ENCODE measurements at places on chromosomes 2 and 18. TPM values are rescaled to one million over a fixed set of nuclear protein-coding genes. Genes with fewer than 3 reads are reported as not detected.

Gene TBC1D8
- 17.0 TPM for total RNA-seq

Gene CXCR2
- not detected for total RNA-seq

DNA sequence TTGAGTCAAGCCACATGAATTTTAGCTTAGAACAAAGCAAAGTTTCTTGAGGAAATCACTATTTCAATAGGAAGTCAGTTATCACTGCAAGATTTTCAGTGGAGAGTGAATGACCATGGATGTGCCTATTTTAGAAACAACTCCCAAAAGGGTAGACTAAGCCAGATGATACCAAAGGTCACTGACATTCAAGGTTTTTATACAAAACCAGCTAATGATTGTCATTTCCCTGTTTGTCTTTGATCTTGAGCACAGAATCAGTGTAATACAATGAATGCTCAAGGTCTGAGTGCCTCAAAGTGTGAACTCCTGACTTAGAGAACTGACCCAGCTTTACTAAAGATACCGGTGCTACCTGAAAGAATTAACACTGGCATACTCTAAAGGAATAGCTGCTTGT lies 60.5 kb downstream of the CDH2 start:
- peaks cover 50% of the 10 kb centered on the region for H3K4me1 ChIP-seq
- H3K4me3 ChIP-seq: no peak overlapping the region
- no peaks in the 10 kb centered on the region for H3K27me3 ChIP-seq
- H3K27ac ChIP-seq: no peak overlapping the region
- no peaks in the 10 kb centered on the region for H3K36me3 ChIP-seq
- no peak for DNase-seq

DNA sequence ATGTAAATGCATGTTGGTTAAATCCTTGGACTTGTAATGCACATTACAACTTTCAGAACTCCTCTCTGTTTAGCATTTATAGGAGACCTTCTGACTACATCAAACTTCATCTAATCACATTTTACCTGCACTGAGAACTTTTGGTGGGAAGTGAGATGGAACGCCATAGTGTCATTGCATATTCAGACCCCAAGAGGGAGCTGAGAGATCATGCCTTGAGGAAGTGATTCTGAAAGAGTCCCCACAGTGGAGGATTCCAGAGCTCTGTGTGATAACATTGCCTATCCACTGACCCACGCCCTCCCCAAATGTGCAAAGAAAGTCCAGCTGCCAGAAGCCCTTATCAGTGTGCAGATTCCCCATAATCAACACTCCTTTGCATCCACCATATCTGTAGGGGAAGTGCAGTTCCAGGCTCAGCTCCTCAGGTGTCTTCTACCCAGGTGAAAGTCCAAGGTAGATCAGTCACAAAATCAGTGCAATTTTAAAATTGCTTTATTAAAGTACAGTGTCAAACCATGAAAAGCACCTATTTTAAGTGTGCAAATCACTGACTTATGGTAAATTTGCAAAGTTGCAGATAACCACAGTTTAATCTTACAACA lies 212.4 kb downstream of the RPIA start:
- no peak overlapping the region for H3K27ac ChIP-seq
- H3K4me1 ChIP-seq: no peaks in the 10 kb centered on the region
- H3K36me3 ChIP-seq: no peaks in the 10 kb centered on the region
- H3K4me3 ChIP-seq: no peak overlapping the region
- peak; percentile 22 for DNase-seq

Gene CNRIP1
- total RNA-seq: not detected

DNA sequence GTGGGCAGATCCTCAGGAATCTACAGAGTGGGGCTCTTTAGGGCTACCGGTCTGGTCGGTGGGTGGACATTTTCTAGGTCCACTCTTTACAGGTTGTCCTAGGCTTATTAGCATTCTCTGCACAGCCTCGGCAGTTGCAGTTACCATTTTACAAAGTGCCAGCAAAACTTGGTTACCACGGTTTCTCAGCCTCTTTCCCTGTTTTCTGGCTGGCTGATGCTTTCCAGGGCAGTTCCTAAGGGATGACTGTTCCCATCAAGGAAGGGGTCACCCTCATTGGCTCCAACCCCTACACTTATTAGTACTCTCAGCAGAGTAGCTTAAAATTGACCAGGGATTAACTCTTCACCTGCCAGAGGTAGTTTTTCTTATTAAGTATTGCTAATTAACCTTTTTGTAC lies 2.0 kb upstream of the AQP4 start:
- H3K4me1 ChIP-seq: no peaks in the 10 kb centered on the region
- DNase-seq: no peak
- no peak overlapping the region for H3K27ac ChIP-seq
- peaks cover 22% of the 10 kb centered on the region for H3K27me3 ChIP-seq

GRCh38 chr18:6478121-6478520 lies 63.4 kb upstream of the L3MBTL4 start:
- peaks cover 34% of the 10 kb centered on the region for H3K27me3 ChIP-seq
- H3K36me3 ChIP-seq: no peaks in the 10 kb centered on the region
- H3K4me1 ChIP-seq: no peaks in the 10 kb centered on the region

Gene MBP
- 221 TPM for total RNA-seq

Gene CIB4
- total RNA-seq: not detected

Gene SIX3
- total RNA-seq: not detected

DNA sequence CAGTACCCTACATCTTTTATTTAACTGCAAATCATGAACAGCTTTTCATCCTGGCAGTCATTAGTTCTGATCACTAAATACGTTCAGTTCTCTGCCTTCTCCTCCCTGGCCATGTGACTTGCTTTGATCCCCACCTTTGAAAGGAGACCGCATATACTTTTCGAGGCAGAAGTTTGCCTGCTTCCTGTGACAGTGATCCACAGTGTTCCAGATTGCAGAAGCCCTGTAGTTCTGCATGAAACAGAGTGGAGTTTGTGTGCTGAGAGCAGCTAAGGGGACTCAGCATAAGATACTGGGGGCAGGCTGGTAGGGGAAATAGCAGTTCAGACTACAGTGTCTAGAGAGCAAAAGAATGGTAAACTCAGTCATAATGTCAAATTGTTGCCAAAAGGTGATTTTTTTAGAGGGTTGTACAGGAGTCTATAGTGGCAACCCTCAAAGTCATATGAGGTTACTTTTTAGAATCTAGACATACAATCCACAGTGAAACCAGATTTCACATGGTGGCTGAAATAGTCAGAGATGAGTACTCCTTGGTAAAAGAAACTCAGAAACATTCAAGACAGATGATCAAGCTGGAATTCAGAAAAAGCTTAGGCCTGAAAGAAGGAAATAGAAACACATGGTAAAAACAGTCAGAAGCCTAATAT lies 1800.4 kb upstream of the CELF4 start:
- no peaks in the 10 kb centered on the region for H3K36me3 ChIP-seq
- DNase-seq: no peak
- no peak overlapping the region for H3K4me3 ChIP-seq
- no peaks in the 10 kb centered on the region for H3K4me1 ChIP-seq
- no peaks in the 10 kb centered on the region for H3K27me3 ChIP-seq
